Left renal pelvis (tissue), 4 donors: ENCODE measurements at places on chromosomes 2 and 18. TPM values are rescaled to one million over a fixed set of nuclear protein-coding genes. Genes with fewer than 3 reads are reported as not detected.
A peak's percentile ranks its signal among the peaks of the same experiment; 100 is the strongest.

C2orf80 gene
- not detected for polyA plus RNA-seq

DNA sequence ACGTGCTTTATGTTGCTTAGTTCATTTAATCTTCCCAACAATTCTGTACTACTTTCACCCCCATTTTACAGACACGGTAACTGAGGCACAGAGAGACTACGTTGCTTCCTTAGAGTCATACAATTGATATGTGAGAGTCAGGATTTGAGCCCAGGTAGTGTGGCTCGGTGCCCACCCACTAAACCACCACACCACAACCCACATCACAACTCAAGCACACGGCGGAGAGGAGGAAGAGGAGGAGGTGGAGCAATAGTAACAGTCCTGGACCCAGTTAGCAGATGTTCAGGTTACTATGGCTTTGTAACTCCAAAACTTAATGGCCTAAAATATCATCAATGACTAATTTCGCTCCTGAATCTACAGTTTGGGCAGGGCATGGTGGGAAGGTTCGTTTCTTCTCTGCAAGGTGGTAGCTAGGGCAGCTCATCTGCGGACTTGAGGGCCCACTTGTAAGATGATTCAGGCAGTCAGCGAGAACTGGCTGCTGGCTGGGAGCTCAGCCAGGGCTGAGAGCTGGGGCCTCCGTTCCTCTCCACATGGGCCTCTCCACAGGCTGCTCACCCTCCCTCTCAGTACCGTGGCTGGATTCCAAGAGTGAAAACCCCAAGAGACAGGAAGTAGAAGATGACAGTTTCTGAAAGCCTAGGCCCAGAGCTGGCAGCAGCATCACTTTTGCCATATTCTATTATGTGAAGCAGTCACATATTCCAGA lies 167.1 kb downstream of the ZFP36L2 start:
- DNase-seq: no peak

DNA sequence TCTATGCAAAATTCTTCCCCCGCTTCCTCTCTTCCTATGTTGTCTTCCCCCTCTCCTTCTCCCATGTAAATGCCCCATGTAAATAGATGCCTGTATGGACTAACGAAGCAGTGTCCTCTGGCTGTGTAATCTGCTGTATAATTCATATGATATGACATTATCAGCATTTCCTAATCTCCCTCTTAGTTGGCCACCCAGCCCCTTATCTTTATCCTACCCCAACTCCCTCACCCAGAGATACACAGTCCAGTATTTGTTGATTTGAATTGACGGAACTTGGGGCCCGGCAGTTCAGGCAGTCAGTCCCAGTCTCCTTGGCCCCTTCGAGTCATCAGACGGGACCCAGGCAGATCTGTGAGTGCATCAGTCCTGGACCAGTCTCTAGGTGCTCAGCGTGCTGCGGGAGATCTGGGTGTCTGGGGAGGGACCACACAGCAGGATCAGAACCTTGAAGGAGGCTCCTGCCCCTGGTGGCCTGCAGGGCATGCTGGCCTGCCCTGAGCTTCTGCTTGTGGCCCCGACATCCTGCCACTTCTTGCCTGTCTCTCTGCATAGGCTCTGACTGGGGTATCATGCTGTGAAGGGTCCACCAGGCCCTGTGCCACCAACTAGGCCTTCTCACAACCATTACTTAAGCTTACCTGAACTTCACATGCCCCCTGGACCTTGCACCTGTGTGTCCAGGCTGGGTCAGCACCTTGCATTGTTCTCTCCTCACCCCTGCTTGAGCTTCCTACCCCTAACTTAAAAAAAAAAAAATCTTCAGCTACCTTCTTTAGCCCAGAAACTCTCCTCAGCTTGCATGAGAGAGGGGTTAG lies 88.1 kb upstream of the ATL2 start:
- DNase-seq: no peak

DNA sequence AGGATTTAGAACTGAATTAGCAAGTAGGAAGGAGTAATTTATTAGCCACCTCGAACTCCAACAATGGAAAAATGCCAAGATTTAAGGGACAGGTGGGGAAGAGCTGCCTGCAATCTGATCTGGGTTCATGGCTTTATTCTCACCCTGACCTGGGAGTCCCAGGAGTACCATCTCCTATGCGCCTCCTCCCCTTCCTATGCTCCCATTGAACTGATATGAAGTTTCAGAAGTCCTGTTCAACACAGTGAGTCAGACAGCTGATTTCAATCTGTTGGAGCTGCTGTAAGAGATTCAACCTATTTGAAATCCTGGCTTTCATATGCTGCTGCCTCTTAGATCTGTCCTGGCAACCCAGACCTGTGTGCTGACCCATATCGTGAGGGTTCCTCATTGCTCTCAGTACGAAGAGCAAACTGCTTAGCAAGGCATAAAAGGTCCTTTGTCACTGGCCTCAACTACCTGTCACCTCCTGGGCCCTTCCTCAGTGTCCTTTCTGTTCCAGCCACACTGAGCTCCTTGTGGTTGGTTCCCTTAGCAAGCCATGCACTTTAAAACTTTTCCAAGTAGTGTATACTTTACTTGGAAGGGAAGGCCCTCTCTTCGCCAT lies 15.9 kb upstream of the CD28 start:
- DNase-seq: no peak

- no peak for DNase-seq
Measured at GRCh38 chr2:106805716-106806115, 80.3 kb downstream of the ST6GAL2 start.

GRCh38 chr18:42614619-42615293 lies 500.7 kb downstream of the RIT2 start:
- DNase-seq: no peak

DNA sequence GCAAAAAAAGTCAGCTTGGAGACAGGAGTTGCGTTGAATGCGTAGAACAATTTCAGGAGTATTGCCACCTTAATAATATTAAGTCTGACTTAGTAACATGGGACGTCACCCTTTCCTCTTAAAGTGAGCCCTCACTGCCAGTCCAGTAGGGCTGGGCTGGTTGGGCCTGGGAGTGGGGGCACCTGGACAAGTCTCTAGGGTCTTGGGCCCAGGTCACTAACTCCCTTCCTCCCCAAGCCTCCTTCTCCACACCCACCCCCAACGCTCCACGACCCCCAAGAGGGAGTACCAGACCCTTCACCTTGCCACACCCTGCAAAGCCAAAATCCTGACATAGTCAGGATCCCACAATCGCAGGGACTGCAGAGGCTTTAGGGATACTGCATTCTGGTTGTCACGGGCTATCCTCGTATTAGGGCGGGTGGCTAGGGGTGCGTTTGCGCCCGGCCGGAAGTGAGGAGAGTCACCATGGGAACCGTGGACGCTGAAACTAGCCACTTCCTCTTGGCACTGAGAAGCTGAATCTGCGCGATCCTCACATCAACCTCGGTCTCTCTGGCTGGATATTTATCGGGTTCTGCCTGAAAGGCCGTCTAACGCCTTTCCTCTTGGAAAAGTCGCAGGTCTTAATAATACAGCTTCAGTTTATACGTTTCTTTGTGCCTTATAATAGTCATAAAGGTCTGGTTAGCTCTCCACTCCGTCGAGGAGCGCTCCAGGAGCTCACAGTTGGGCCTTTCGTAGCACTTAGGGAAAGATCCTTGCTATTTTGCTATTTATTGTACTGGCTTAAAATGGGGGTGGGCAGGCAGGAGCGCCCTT lies 10.3 kb upstream of the CXXC1 start:
- peak; percentile 39 for DNase-seq
